ENCODE measurements at places on chromosomes 11 and 22.

DNA sequence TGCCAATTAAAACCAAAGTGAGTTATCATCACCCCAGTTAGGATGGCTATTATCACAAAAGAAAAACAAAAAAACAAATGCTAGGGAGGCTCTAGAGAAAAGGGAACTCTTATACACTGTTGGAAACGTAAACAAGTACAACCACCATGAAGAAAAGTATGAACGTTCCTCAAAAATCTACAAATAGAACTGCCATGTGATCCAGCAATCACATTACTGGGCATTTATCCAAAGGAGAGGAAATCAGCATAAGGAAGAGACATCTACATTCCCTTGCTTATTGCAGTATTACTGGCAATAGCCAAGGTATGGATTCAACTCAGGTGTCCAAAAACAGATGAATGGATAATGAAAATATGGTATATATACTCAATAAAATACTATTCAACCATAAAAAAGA, 1145.1 kb downstream of the LRRC4C start:
- DNase-seq, result no peak

DNA sequence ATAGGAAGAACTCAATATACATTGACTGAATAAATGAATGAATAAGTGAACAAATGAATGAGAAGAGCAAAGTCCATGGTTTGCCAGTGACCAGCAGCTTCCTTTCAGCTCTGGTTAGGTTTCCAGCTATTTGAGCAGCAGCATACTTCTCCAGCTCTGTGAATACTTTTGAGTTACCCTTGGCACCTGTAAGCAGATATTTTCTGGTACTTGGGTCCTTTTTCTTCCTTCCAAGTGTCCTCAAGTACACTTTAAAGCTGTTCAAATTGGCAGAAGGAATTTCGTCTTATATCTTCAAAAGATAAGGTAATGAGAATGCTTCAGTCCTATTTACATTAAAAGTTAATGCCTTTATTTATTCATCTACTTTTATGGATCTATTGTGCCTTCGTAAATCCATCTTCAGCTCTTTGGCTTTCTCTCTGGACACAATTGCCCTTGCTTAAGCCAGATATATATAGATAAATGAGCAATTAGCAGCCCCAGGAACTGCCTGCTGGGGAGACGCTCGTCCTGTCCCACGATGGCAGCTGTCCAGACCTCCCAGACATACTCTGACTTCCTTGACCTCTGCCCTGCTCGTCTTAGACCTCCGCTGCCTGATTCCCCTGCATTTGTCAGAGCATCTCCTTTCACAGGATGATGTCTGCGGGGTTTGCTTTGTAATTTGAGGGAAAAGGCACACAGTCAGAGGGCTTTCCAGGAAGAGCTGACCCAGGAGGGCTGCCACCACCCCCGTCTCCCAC, 926.3 kb downstream of the OPCML start:
- no peak for DNase-seq

DNA sequence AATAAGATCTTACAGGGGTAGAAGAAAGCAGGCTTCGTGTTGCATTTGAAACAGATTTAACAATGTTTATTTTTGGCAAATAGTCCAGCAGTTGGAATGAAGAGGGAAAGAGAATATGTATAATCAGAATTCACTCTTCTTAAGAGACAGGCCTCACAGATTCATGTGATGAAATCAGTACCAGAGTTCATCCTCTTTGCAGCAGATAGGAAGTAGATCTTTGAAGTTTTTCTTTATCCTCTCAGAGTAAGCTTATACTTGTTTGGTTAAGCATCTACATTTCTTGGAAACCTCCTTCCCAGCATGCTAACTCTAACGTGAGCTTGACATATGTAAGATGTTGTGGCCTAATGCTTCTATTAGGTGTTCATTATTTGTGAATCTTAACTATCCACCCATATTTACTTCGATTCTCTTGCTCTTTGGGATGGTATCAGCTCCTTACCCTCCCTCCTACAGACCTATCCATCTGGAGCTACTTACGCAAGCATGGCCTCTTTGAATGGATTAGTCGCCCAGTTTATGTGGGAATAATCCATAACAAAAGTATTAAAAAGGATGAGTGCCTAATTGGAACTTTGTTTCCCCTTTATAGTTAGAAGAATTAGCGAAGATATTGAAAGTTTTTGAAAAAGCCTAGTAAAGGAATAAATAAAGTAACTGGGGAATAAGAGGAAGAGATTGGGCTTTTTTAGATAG, 80.1 kb downstream of the PRMT3 start:
- no peak for DNase-seq

- no peak for DNase-seq
Measured at GRCh38 chr22:34080433-34080832, 160.2 kb upstream of the LARGE1 start.

All from central memory CD4-positive, alpha-beta T cell (primary cell).